Type B pancreatic cell (in vitro differentiated cells): ENCODE measurements at places on chromosomes 5 and 9.

GRCh38 chr9:127769929-127770582, 8.4 kb downstream of the SH2D3C start:
- no peak for DNase-seq

DNA sequence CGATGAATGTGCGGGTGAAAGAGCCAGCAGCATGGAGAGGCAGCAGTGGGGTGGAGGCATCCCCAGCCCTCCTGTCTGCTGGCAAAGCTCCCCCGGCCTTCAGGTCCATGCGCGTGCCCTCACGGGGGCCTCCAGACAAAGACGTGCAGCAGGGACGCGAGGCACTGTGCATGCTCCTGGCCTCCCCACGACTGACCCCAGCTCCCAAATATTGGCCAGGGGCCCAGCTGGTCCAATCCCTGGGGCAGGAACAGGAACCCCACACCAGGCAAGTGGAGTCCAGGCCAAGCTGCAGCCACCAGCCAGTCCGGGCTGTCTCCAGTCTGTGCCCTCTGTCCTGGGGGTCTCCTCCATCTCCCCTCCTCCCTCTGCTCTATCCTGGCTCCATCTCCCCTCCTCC, 33.5 kb upstream of the LRRC14B start:
- no peak for DNase-seq

GRCh38 chr5:10172247-10172646, 77.4 kb downstream of the ATPSCKMT start:
- DNase-seq, result no peak

DNA sequence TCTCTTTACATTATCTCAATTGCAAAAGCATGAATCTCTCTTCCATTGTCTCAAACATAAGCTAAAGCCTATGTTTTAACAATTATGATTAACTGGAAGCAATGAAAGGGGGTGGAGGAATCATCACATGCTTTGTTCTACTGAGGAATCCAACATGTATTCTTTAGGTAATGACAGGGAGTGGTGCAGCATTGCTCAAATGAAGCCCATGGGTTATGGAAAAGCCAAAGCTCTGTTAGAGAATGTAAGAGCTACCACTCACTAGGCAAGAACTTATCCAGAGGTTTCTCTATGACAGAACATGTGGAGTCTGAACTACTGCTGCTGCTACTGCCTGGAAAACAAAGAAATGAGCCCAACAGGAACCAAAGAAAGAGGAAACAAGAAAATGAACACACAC, 28.7 kb downstream of the KIF3A start:
- DNase-seq, result no peak
